ENCODE measurements at places on chromosomes 3 and 15.
A peak's percentile ranks its signal among the peaks of the same experiment; 100 is the strongest.

DNA sequence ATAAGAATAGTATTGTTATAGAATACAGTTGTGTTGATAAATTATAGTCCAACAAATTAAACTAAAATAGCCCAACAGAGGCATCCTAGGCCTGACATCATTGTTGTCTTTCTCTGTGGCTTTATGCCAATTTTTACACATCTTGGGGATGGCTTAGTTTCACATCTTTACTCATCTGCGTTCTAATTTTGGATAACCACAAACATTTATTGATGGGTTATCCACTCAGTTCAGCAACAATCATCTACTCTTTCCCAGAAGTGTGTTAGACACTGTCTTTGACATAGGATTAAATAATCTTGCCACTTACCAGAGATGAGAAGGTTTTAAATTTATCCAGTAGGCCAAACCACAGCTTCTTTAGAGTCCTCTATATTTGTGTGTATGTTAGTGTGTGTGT lies 120.8 kb upstream of the PHLDB2 start:
- no peak for DNase-seq

GRCh38 chr3:123634149-123635051 lies 49.5 kb upstream of the HACD2 start:
- no peak for DNase-seq

GRCh38 chr15:64090527-64090926 lies 3.1 kb downstream of the CIAO2A start:
- no peak for DNase-seq

DNA sequence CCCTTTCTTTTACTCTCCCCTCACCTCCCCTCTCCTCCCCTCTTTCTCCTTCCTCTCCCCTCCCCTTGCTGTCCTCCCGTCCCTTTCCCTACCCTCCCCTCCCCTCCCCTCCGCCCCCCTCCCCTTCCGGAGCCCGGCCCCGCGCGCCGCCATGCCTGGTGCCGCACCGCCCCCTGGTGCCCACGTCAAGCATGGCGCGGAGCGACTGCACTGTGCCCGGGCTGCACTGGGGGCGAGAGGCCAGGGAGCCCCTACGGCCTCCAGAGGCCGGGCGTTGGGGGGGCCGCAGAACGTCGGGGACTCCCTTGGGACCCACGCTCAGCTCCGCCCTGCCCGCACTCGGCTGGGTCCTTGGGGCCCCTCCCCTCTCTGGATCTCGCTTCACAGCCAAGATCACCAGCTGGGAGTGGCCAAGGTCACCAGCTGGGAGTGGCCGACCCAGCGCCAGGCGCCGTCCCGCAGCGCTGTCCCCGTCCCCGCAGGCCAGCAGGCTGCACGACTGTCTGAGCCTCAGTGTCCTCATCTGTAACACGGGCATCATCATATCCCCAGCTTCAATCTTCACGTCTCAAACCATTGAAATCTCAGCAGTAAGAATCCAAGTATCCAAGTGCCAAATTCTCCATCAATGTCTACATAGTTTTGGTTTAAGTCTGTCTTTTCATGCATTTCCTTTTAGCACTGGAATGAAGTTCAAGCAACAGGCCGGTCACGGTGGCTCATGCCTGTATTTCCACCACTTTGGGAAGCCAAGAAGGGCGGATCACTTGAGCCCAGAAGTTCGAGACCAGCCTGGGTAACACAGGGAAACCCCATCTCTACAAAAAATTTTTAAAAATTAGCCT lies 42.5 kb downstream of the TPRA1 start:
- peak; percentile 70 for DNase-seq

DNA sequence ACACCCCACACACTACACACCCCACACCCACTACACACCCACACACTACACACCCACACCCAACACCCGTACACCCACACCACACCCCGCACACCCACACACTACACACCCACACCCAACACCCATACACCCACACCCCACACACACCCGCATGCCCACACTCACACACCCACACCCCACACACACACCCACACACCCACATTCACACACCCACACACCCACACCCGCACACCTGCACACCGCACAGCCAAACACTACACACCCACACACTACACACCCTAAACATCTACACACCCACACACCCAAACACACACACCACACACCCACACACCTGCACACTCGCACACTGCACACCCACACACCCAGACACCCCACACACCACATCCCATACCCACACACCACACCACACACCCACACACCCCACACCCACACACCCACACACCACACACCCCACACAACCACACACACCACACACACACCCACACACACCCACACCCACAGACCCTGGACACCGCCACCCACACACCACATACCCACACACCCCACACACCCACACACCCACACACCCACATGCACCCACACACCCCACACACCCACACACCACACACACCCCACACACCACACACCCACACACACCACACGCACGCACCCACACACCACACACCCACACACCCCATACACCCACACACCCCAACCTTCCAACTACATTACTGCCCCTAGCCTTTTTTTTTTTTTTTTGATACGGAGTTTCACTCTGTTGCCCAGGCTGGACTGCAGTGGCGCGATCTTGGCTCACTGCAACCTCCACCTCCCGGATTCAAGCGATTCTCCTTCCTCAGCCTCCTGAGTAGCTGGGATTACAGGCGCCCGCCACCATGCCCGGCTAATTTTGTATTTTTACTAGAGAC lies 16.9 kb downstream of the CEP19 start:
- no peak for DNase-seq

GRCh38 chr3:160613661-160614060 lies 48.3 kb upstream of the KPNA4 start:
- no peak for DNase-seq

DNA sequence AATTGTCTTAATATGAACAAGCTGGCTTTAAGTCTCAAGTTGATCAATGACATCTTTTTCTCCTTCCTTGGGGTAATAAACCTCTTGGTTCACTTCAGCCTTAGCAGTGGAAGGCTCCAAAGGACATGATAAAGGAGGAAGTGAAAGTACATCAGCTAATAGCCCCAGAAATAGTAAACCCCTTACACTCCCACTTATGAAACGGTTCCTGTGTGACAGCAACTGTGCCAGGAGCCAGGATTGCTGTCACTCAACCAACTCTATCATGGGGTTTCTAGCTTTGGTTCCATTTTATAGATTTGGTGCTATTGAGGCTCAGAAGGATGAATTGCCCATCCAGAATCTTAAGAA lies 216.7 kb downstream of the ABHD5 start:
- DNase-seq = no peak

DNA sequence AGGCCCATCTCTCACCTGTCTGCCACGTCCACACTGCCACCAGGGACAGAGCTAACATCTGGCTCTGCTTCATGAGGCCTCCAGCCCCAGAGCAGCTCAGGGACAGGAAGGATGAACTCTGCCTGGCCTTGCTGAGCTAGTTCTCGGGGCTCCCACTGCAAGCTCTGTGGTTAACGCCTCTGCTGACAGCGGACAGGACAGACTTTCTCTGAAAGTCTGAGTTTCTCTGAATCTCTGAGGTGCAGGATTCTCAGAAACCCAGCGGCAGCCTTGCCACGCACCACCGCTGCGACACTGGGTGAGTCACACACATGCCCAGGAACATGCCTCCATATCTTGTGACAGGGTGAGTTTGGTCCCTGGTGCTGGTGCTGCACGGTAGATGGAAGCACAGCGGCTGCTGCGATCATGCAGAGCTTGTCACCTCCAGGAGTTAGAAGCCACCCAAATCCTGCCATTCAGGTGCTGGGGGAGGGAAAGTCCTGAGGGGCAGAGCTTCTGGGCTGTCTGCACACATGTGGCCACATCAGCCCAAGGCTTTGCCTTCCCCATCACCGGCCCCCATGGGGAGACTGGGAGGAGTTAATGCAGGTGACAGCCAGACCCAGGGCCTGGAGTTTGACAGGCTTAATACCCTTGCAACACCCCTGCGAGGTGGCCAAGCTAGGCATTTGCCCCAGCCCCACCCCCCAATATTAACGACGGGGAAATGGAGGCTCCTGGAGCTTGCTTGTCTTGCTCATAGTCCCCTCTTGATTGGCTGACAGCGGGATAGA lies 267.0 kb downstream of the PLCL2 start:
- DNase-seq = peak; percentile 95

- no peak for DNase-seq
Measured at GRCh38 chr3:48700731-48701405, 15.2 kb upstream of the NCKIPSD start.

DNA sequence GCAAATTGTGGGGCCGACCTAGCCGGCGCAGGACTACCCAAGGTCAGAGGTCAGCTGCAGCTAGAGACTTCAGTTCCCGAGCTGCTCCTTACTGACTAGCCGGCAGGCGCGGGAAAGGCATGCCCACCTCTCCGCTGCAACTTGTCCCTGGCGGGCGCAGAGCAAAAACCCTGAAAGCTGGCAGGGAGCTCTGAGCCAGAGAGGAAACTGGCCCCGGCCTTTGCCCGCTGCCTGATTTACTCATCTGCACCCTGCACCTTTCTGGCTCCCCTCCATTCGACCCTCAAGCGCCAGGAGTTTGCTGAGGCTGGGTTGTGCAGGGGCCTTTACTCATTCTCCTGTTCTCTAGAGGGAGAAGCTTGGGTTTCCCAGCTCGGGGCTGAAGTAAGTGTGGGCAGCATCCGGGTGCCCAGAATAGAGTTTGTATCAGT lies 1.5 kb downstream of the ZIC4 start:
- no peak for DNase-seq

- no peak for DNase-seq
Measured at GRCh38 chr3:183487016-183487415, 58.6 kb upstream of the MCF2L2 start.

DNA sequence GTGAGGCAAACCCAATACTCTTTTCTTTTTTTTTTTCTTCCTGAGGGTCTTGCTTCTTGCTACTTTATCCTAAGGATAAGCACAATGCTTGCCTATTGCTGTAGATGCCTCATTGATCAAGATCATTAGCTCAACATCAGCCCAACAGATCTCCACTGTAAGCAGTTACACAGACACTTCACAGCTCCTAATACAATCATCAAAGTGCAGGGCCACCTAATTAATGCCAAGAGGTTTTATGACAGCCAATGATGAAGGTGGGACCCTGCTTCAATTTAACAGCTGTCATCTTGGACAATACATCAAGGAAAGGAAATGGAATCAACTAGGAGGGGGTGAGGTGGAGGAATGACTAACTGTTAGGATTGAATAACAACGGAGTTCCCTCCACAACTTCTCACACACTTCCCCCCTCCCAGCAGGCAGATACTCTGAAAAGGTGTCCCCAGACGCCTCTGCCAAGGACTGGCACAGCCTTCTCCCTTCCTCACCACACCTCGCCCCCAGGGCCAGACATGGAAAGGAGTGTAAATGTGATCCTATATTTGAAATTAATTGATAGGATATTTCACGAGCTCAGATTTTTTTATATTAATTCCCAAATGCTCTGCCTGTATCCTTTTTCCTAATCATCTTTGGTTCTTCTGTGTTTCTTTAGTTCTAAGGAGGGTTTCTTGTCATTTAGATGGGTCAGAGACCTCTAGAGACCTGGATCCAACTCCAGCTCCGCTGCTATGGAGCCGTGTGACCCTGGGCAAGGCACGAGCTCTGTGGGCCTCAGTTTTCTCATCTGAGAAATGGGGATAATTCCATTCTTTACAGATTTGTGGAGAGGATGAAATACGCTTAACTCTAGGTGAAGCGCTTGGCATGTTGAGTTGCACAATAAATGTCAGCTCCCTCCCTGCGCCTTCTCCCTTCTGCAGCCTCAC lies 1.2 kb downstream of the DCLK3 start:
- no peak for DNase-seq

- DNase-seq = peak; percentile 34
Measured at GRCh38 chr15:63157891-63158431, 684 bp upstream of the RPS27L start.

GRCh38 chr3:55585856-55586255 lies 98.8 kb upstream of the WNT5A start:
- DNase-seq = no peak

DNA sequence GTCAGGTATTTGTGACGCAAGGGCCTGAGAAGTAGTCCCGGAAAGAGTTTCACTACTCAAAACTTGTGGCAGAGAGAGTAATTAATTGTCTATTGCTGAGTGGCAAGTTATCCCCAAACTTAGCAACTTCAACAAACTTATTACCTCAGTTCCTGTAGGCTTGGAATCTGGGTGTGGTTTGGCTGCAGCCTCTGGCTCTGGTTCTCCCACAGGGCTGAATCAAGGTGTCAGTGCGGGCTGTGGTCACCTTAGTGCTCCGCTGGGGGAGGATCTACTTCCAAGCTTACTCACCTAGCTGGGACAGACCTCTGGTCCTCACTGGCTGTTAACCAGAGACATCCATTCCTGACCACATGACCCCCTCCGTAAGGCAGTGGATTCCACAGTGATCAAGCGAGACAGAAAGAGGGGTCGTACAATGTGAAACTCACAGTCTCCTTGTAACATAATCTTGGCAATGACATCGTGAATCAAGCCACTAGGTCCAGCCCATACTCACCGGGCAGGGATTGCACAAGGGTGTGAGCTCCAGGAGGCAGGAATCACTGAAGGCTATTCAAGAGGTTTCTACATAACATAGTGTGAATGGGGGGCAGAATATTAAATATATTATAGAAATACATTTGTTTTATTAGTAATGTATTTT lies 138.3 kb downstream of the RYR3 start:
- DNase-seq = no peak

DNA sequence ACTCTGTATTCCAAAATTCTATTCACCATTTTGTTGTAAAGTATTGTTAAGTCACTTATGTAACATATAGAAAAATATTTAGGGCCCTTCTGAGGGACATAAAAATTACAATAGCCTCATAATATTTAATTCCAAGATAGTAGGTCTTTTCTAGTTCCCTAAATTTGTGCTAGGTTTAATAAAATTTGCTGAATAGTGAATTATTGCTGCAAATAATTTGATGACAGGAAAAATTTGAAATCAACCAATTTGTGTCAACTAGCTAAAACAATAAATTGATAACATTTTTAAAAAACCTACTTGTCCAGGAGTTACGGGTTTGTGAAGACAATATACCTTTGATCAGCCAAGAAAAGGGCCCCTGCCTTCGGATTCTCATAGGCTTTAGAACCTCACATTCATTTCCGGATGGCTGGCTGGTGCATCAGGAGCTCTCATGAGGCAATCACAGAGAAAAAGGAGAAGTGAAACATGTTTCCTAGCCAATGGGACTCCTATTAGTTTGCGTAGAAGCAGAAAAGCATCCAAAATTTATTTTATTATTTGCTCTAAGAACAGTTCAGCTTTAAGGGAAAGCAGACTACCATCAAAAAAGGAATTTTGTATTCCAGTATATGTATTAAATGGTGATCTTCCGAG lies 177.2 kb downstream of the LRRC3B start:
- DNase-seq = no peak

- DNase-seq = no peak
Measured at GRCh38 chr3:48926425-48927392, 8.1 kb downstream of the ARIH2 start.

All from CD4-positive, alpha-beta T cell treated with Interleukin-2 at 100 ng/mL for 4 hours (primary cell).